ENCODE measurements at places on chromosomes 6 and 20.

GRCh38 chr6:169388395-169389166 lies 134.9 kb upstream of the THBS2 start:
- no peak for DNase-seq
- no peaks in the 10 kb centered on the region for H3K27me3 ChIP-seq
- H3K36me3 ChIP-seq: no peaks in the 10 kb centered on the region
- no peak overlapping the region for H3K27ac ChIP-seq
- H3K4me3 ChIP-seq: no peak overlapping the region

GRCh38 chr6:160398674-160399271 lies 50.6 kb downstream of the SLC22A3 start:
- H3K27me3 ChIP-seq: no peaks in the 10 kb centered on the region
- no peaks in the 10 kb centered on the region for H3K4me1 ChIP-seq
- no peak overlapping the region for H3K4me3 ChIP-seq
- DNase-seq: no peak
- no peaks in the 10 kb centered on the region for H3K36me3 ChIP-seq

DNA sequence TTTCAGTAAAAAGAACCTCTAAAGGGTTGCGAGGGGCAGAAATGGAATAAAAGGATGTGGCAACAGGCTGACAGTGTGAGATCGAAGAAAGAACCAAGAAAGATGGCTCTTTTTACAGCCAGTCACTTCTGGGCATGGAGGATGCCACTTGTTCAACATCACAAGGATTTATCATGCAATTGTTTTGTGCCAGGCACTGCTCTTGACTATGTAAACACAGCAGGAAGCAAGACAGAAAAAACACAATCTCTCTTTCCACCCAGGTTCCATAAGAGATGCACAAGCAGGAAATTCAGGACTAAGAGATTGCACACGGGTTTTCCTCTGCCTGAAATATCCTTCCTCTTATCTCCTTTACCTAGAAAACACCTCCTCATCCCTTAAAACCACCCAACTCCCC lies 38.0 kb downstream of the FOXA2 start:
- H3K4me3 ChIP-seq: no peak overlapping the region
- no peak for DNase-seq
- no peaks in the 10 kb centered on the region for H3K36me3 ChIP-seq
- H3K27ac ChIP-seq: no peak overlapping the region

DNA sequence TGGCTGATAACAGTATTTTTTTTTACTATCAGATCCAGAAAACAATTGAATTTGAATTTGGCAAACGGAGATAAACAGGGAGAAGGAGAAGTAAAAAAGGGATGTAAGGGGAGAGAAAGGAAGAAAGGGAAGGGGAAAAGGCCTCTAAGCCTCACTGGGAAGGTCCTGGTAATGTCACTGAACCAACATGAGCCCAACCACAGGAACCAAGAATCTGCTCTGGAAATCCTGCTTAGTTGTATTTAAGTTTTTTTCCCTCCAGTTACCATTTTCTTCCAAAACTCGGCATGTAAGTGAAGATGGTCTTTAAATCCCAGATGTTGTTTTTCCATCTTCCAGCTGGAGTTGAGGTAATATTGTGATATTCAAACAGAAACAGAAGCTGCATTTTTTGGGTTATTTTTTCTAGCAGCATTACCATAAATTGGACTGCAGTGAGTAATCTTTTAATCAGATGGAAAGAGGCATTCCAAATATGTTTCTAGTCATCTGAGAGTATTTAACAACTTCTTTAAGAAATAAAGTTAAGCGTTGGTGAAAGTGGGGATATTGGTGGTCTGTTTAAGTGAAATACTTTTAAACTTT lies 91.1 kb downstream of the TXNDC5 start:
- peak; percentile 42 for DNase-seq
- no peak overlapping the region for H3K4me3 ChIP-seq
- H3K27me3 ChIP-seq: no peaks in the 10 kb centered on the region
- peaks cover 21% of the 10 kb centered on the region for H3K36me3 ChIP-seq
- H3K4me1 ChIP-seq: peaks cover 48% of the 10 kb centered on the region

- no peaks in the 10 kb centered on the region for H3K27me3 ChIP-seq
- H3K27ac ChIP-seq: no peak overlapping the region
- no peak overlapping the region for H3K4me3 ChIP-seq
- H3K36me3 ChIP-seq: peaks cover 29% of the 10 kb centered on the region
Measured at GRCh38 chr20:62941792-62942191, 3.8 kb downstream of the GID8 start.

DNA sequence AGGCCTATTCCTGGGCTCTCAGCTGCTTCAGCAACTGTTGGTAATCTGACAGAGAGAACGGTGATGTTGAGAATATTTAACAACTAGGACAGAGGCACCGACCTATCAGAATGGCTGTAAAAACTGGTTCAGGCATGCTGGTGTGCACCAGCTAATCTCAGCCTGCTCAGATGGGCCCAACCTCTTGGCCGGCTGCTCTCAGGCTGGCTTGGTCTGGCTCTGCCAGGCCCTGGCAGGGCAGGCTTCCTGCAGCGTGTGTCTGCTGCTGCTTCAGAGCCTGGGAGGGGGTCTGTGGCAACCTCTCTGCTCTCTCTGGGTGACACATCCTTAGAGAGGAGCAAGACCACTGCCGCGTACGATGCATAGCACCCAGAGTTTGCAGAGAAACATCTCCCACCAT lies 4.8 kb downstream of the SLC2A12 start:
- no peak overlapping the region for H3K27ac ChIP-seq
- no peak overlapping the region for H3K4me3 ChIP-seq
- H3K27me3 ChIP-seq: no peaks in the 10 kb centered on the region
- no peaks in the 10 kb centered on the region for H3K36me3 ChIP-seq

- no peaks in the 10 kb centered on the region for H3K4me1 ChIP-seq
- H3K4me3 ChIP-seq: no peak overlapping the region
- DNase-seq: no peak
Measured at GRCh38 chr6:74756923-74757322, 448.9 kb downstream of the COL12A1 start.
